ENCODE measurements at places on chromosomes 1 and 21. TPM values are rescaled to one million over a fixed set of nuclear protein-coding genes. Genes with fewer than 3 reads are reported as not detected.

DNA sequence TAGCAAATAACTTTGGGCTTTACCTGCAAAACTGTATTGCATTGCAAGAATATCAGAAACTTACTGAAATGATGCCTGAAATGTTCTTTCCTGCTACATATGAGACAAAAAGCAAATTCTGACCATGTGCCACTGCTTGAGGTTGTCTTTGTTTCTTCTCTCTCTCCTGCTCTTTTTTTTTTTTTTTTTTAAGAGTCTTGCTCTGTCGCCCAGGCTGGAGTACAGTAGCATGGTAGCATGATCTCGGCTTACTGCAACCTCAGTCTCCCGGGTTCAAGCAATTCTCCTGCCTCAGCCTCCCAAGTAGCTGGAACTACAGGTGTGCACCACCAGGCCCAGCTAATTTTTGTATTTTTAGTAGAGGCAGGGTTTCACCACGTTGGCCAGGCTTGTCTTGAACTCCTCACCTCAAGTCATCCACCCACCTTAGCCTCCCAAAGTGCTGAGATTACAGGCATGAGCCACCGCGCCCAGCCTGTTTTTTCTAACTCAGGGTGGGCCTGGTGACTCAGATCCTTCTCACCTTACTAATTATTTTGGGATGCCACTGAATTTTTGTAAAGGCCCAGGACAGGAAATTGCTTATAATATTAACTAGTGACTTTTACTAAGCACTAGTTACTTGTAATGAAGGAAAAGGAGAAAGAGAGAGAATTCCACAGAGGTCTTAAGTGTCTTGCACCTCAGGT lies 35.9 kb downstream of the DNASE2B start:
- no peak for DNase-seq

- no peak for DNase-seq
These were observed 15.8 kb upstream of the BACE2 start for GRCh38 chr21:41152147-41152546.

DNA sequence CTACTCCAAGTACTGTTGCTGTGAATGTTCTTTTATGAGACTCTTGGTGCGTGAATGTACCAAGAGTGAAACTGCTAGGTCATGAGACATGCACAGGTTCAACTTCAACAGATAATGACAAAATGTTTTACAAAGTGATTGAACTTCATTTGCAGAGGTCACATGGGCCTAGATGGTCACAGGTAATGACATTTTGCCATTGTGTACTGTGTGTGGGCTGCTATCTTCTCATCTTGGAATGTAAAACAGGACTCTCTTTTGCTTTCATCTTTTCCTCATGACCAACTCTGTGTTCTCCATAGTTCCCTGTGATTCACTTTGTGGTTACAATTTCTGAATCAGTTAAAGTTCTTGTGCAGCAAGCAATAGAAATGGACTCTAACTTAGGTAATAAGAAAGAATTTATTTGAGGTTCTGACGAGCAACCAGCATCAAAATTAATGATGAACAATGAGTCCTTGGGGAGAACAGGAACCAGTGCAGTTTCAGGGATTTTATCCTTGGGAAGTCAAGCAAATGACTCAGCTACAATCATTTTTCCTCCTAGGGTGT lies 16.2 kb upstream of the TSNAX start:
- DNase-seq: no peak

GRCh38 chr1:56798053-56798471 lies 21.1 kb downstream of the FYB2 start:
- DNase-seq: no peak

DNA sequence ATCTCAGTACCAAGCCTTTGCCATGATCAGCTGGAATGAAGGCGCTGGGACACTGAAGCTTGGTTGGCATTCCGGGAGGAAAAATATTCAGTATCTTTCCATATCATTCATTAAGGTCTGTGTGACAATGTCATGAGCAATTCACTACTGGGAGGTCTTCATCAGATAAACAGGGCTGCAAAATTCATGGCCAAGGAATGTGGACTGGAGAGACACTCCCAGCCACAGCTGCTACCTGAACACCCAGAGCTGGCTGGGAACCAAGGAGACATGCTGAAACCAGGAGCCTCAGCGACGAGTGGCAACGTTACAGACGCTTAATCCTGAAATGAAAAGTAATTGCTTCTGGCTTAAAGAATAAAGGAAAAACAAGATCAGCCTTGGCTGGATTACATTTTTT lies 30.6 kb upstream of the DDAH1 start:
- DNase-seq: no peak

DNA sequence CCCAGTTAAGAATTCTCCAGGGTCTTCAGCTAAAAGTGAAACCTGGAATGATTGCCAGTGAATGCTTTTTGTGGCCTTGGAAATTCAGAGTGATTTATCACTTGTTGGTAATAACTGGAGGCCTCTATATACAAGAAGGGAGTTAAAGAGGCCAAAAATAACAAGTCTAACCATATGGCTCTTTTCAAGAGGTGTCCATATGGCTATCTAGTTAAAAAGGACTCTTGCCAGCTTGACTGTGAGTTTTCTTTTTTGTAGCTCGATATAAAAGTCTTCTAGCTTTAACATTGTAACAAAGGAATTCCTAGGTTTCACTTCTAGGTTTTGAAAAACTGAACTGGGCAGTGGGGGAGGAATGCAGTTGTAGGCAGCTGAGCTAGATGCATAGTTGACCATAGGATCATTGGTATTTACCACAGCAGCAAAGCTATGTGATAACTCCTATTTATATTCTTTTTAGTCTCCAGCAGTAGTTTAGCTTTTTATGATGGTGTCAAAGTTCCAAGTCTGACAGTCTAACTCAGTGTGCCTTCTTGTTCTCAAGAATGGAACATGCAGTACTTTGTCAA lies 44.4 kb downstream of the CACHD1 start:
- DNase-seq: no peak

- no peak for DNase-seq
These were observed 595 bp downstream of the GLUL start for GRCh38 chr1:182391028-182391361.

- DNase-seq: no peak
These were observed 13.3 kb downstream of the APCS start for GRCh38 chr1:159600894-159601293.

GRCh38 chr1:160853754-160854153 lies 8.9 kb downstream of the CD244 start:
- DNase-seq: no peak

- DNase-seq: no peak
These were observed 16.7 kb downstream of the CHD5 start for GRCh38 chr1:6163191-6163972.

DNA sequence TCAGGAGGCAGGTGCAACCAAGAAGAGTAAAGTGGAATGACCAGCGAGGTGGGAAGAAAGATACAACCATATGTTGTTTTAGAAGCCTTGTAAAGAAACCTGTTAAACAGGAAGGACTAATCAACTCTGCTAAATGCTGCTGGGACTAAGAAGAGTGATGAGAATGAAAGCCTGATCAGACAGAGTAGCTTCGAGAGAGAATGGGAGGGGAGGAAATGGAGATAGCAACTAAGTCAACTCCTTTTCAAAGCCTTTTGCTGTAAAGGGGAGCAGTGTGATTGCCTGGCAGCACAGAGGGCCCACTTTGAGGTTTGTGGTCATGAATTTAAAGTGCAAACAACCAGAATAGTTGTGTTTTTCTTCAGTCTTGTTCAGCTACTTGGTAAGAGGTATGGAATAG lies 31.4 kb downstream of the SLC30A7 start:
- no peak for DNase-seq

DNA sequence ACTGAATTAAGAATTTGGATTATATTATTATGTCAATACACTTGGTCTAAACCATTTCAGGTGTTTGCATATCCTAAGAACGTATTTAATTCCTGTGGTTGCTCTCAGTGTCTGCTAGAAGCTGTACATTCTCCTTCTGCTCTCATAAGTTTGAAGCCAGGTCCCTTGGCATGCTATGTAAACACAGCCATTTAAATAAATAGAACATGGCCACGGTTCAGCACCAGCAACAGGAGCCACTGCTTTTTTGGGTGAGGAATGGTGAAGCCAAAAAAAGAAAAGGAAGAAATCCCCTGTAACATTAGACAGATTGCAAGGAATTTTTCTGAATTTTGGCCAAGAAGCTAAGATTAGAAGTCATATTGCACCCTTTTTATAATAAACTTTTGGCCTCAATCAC lies 19.1 kb downstream of the CCN1 start:
- DNase-seq: no peak

DNA sequence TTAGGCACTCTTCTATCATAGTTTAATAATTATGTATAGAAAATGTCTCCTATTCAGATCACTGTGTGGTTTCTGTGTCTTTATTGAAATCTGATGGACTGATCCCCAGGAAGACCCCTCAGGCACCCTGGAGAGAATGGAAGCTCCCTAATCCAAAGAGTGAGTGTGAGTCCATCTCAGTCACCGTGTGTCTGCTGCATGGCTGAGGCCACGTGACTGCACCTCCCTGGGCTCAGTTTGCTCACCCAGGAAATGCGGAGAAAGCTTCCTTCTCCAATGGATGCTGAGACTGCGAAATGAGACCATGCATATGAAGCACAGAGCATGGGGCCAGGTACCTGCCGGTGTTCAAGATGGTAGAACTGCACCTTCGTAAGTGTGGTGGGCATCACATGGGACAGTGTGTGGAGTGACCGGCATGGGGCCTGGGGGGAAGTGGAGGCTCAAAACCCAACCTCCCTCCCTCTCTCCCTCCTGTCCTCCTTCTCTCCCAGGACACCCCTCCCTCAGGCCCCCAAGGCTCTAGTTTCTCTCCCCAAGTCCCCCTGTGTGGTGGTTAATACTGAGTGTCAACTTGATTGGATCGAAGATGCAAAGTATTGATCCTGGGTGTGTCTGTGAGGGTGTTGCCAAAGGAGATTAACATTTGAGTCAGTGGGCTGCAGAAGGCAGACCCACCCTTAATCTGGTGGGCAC lies 557.5 kb downstream of the PTPRU start:
- no peak for DNase-seq

DNA sequence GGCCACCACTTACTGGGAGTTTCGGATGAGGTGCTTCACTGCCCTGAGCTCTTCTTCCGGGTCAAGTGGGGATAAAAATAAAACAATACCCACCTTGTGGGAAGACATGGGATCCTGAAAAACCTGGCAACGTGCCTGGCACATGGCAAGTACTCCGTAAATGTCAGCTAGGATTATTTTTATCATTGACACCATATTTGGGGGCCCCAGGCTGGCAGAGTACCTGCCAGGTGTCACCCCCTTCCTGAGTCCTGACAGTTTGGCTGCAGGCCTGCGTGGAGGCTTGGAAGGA lies 9.2 kb upstream of the EPHA2 start:
- no peak for DNase-seq

DNA sequence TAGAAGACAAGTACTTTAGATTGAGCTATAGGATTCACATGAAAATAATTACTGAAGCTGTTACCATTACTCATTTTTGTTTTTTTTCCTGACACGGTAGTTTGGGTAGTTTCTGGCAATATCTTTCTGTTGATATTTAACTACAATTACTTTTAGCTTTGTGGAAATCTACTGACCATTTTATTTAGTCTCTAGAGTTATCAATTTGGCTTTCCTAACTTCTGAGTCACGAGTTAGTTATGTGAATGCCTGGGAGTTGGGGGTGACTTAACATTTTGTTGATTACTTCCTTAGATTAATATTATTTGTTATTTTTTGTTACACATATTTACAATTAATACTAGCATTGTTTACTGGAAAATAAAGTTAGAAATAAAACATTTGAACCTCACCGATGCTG lies 160.6 kb downstream of the HMCN1 start:
- no peak for DNase-seq

DNA sequence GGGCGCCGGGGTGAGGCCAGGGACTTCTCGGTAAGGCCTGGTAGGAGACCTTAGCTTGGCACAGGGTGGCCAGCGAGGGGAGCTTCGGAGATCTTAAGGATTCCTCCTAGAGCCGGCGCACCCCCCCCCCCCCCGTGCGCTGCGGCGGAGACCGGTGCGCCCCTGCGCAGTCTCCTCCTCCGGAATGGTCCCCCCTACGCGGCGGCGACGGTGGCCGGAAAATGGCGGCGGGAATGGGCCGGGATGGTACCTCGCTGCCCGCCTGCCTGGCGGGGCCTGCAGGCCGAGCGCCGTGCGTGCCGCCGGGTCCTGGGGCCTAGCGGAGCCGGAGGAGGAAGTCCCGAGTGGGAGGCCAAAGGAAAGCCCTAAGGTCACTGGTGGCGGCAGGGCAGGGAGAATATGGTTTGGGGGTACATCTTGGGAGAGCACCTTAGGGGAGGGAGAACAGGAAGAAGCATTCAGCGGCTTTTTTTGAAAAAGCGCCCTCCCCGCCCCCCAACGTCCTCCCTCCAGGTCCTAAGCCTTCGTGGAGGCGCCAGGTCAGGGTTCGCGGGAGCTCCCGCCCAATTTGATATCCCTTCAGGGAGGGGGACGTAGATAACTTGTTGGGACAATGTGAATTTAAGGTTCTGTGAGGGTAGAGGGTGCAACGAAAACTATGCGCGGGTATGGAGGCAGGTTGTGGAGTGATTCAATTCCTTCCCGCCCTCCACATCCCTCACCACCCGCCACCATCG lies 429 bp downstream of the SRRM1 start:
- no peak for DNase-seq

DNA sequence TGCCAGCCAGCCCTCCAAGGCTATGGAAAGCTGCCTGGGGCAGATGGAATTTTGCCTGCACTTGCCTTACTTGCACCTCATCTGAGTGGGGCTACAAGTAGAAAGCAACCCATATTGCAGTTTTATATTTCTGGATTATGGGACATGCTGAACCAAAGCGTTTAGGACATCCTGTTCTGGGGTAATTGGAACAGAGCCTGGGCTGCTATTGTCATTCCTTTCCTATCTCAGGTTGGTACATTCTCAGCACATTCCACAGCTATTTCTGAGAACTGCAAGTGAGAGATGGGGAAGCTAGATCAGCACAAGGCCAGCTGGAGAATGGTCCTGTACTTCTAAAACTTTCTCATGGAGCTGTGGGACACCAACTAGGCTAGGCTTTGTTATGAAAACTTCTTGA lies 713.8 kb downstream of the KCNT2 start:
- DNase-seq: no peak

DNA sequence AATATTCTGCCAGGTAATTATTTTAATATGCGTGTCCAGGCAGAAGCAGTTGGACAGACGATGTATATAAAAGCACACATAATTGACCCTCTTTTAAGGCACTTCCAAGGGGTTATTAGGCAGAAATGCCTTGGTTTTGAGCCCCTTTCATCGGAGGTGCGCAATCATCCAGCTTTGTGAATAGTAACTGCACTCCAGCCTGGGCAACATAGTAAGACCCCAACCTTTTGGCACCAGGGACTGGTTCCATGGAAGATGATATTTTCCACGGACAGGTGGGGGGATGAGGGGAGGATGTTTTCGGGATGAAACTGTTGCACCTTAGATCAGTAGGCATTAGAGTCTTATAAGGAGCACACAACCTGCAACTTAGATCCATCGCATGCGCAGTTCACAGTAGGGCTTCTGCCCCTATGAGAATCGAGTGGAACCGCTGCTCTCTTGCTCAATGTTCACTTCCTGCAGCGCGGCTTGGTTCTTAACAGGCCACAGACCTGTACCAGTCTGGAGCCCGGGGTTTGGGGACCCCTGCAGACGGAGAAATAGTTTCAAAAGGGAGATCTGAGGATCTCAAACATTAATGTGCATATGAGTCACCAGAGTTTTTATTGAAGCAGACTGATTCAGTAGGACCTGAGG lies 1.8 kb upstream of the MCOLN2 start:
- no peak for DNase-seq

- no peak for DNase-seq
These were observed 10.8 kb upstream of the PCBP3 start for GRCh38 chr21:45632637-45633251.

OR6F1 gene
- not detected for total RNA-seq

FBLIM1 gene
- total RNA-seq: 153 TPM

TRAF3IP3 gene
- total RNA-seq: 1.4 TPM

HRNR gene
- total RNA-seq: not detected

FAM163A gene
- total RNA-seq: 0.37 TPM

SAMSN1 gene
- 1.4 TPM for total RNA-seq

CADM3 gene
- total RNA-seq: 0.94 TPM

NR0B2 gene
- not detected for total RNA-seq

IFI44 gene
- total RNA-seq: 11.8 TPM
